ENCODE measurements at places on chromosomes 6 and 20.

DNA sequence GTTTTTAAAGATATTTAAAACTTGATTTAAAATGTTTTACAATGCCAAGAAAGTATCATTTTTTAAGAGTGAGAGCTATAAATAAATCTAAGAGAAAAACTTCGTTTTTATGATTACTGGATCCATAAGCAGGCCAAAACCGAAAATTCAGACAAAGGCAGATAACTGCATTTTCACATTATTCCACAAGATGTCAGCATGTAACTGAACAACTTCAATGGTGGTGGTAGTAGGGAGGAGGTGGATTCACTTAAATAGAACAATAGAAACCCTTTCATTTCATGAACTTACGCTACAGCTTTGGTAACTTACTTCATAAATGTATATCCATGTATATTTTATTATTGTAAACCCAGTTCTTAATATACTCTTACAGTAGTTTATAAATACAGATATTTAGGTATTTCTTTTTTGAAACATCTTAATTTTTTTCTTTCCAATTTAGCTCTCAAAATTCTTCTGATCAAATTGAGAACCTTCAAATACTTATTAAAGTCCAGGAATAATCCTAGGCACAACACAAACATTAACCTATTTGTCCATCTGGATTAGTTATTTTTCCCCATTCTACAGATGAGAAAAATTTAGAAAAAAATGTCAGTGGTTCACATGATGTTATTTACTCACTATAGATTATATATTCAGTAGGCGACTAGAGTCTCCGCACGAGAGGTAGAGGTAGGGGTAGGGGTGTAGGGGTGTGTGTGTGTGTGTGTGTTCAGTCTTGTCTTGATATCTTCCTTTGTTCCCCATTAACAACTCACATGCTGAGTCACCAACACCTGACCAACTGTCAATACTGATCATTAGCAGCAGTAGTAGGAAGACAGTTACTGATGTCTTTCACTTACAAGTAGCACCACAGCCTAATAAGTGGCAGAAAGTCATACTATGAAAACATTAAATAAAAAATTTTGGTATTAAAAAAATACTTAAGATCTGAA is 111.5 kb downstream of the ARHGAP18 start:
- no peak for DNase-seq

DNA sequence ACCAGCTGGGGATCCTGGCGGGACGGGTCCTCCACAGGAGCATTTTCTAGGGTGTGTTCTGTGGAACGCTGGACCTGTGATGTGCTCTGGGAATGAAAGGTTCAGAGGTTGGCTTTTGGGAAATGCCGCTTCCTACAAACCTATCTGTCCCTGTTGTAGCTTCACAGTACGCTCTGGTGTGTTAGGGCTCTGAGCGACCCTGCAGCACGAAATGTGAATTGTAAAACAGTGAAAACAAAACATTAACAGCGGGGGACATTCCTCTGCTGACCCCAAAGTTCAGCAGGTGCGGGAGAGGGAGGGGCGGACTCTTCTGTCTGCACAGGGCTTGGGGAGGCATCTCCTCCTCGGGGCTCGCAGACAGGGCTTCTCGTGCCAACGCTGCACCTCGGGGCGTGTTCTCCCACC is 155.9 kb downstream of the NRN1 start:
- no peak for DNase-seq

- no peak for DNase-seq
These were observed 394 bp downstream of the AKAP12 start for GRCh38 chr6:151240036-151240685.

DNA sequence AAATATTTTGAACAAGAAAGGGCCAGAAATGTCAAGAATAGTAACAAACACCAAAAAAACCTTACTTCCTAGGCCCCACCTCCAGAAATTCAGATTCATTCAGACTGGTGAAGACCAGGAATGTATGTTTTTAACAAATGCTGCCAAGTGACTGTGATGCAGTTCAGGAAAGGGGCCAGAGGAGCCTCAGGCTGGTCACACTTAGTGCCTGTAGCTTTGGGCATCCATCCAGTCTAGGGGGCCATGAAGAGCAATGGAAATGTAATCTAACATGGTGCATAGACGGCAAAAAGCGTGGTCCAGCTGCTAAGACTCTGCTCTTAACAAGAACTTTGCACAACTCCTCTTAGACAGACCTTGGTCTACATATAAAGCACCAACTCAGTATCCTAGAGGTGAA is 7.1 kb downstream of the GJA1 start:
- DNase-seq, result no peak

- DNase-seq, result no peak
These were observed 95.3 kb upstream of the MAN1A1 start for GRCh38 chr6:119444642-119445557.

- DNase-seq, result no peak
These were observed 38.1 kb upstream of the PDE7B start for GRCh38 chr6:135813401-135813800.

GRCh38 chr6:151675746-151676459 is 131.6 kb upstream of the ESR1 start:
- no peak for DNase-seq

DNA sequence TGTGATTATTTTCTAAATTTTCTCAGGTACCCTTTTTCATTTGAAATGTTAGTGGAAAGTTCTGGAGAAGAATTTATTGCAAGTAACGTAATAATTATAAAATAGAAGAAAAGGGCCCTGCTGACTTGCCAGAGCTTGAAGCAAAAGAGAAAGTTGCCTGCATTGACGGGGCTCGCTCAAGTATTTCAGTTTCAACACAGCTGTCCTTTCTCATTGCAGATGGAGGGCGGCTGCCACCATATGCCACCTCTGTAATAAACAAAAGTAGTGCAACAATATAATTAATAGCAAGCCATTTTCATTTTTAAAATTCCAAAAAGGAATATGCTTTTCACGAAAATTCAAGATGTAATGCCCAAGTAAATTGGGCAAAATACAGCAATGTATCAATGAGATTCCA is 246.2 kb downstream of the PACRG start:
- no peak for DNase-seq

DNA sequence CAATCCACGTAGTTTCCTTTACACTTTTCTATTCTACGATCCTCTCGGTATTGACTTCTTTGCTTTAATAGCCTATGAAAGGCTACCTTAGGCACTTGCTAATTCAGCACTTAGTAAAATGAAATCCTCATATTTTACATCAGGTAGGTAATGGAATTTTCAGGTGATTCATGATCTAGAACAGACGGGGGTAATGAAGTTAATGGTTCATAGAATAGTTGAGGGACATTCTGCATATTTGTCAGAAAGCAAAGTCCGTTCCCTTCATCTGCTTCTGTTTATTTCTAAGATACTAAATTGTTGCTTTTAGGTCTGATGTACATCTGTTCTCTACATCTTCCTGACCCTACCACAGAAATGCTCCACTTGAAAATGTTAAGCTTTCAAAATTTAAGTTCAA is 431.7 kb downstream of the CDKAL1 start:
- DNase-seq, result no peak

GRCh38 chr6:150238336-150238741 is 95.5 kb downstream of the PPP1R14C start:
- no peak for DNase-seq

DNA sequence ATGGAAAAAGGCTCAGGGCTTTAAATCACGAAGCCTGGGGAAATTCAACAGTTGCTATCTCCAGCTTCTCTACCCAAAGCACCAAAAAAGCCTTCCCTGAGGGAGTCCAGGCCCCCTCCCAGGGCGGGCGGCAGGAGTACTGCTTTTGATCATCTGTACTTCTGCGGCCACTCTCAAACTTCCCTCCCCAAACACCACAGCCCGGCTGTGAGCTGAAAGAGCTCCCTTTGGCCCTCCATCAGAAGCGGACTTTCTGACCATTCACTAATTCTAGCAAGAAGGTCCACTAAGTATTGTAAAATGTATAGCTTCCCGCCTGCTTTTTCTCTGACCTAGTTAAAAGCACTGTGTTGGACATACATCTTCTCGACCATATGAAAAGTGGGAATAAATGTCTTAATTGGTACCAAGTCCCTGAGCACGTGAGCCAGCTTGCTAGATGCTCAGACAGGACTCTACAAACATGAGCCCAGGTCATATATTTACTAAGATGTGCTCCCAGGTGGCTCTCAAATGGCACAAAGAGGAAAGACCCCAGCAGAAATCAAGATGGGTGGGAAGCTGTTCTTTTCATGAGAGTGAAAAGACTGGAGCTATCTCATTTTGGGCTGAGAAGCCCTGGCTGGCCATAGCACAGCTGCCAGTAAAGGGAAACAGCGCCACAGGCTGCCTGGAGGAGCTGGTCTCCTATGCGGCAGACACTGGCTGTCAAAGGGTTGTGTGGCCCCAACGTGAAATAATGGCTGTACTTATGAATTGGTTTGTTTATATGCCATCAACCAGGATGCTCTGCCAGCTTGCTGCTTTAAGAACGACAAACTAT is 58.6 kb downstream of the GFOD1 start:
- no peak for DNase-seq

- DNase-seq, result no peak
These were observed 45.8 kb upstream of the JARID2 start for GRCh38 chr6:15200087-15200486.

DNA sequence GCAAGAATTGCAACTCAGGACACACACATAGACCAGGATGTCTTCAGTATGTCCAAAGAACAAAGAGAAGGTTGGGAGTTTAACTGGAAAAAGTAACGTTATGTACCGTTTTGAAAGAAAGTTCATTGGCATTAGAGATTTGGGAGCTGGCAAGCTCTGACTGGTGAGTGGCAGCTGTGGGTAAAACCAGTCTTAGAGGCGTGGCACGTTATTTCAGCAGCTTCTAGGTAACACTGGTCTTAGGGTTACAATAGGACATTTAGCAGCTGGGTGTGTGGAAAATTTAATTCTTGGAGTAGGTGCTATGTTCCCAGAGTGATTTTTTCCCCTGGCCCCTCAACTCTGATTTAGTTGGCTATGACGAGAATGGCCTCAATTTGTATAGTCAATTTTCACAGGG is 19.2 kb downstream of the SNRPB start:
- DNase-seq, result no peak

DNA sequence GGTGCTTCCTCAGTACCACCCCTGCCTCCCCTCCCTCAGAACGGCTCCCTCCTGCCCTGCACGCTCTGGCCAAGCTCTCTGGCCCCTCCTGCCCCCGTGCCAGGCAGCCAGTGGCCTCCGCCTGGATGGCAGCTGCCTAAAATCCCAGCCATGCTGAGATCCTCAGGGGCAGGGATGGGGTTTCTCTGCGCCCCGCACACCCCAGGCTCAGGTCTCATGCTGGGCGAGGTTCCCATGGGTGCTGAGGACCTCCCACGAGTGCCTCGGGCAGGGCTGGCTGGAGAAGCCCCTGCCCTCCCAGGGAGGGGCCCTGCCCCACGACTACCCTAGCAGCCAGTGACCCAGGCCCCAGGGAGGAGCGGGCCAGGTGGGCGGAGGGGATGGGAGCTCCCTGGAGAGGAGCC is 2.7 kb downstream of the PTK6 start:
- no peak for DNase-seq

- no peak for DNase-seq
These were observed 792 bp upstream of the MICA start for GRCh38 chr6:31402324-31403282.

DNA sequence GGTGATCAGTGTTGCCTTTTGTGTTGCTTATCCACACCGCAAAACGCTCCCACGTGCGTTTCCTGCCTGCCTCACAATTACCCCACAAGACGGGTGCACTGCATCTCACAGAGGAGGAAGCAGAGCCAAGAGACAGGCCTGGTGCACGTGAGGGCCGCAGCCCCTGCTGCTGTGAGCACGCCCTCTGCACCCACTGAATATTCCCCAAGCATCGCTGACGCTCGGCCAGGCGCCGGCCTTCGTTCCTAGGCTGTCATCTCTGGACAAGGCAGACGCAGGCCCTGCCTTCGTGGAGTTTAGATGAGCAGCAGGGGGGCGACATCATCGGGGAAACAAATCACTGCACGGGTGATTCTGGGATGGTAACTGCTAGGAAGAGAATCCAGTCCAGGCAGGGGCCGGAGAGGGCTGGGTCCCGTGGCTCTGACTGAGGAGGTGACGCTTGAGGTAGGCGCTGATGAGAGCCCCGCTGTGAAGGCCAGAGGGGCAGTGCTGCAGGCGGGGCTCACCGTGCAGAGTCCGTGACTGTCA is 162.4 kb upstream of the QKI start:
- DNase-seq, result no peak

- no peak for DNase-seq
These were observed 70.4 kb upstream of the VGLL2 start for GRCh38 chr6:117194978-117195377.

- no peak for DNase-seq
These were observed 8.2 kb downstream of the BACH2 start for GRCh38 chr6:90288404-90288803.

- no peak for DNase-seq
These were observed 36.9 kb upstream of the SLC16A10 start for GRCh38 chr6:111050261-111051023.

DNA sequence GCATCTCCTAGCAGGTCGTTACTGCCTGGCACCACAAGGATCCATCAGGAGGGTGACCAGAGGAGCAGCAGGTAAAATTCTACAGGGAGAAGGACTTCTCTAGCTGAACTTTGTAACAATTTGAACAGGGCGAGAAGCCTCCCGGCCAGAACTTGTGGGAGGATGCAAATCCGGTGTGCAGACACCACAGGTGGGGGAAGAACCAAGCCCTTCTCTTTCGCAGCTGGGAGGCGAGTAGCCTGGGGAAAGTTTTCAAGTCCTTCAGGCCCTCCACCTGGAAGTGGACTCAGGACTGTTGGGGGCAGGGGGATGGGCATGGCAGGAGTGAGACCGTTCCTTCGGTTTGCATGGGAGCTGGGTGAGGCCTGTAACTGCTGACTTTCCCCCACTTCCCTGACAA is 42.7 kb upstream of the FAM210B start:
- no peak for DNase-seq

DNA sequence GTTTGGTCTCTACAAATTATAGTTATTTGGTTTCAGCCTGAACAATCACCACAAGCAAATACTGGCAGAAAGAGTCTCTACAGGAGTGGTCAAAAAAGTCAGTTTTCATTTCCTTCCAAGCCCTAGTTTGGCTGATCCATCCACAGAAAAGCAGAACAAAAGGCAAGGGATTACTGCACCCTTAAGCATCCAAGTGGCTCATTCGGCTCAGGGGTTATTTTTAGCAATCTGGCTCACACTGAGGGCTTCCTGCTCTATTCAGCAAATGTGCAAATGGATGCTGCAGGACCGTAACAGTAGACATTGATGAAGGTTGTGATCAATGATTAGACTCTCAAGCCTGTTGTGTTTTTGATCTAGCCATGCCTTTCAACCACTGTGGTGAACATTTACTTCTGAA is 62.2 kb upstream of the FABP7 start:
- no peak for DNase-seq

- DNase-seq, result no peak
These were observed 54.4 kb upstream of the GTSF1L start for GRCh38 chr20:43781215-43781614.

- no peak for DNase-seq
These were observed 332.6 kb upstream of the TBX18 start for GRCh38 chr6:85096976-85097375.

DNA sequence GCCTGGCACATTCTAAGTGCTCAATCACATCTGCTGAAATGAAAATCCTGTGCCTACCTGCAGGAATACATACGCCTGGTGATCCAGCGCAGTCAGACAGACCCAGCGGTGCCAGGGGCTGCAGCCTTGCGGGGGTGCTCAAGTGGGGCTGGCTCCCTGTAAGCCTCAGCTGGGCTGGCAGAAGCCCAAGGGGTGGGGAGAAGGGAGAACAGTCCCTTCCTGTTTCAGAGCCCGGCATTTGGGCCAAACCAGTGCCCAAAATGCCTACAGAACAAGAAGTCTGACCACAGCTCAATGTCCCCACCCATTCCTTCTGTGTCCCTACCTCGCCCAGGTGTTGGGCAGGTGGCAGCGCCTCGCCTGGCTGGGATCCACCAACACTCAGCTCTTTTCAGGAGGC is 22.6 kb downstream of the KCNK15 start:
- no peak for DNase-seq
